ENCODE measurements at places on chromosomes 1 and 21.

DNA sequence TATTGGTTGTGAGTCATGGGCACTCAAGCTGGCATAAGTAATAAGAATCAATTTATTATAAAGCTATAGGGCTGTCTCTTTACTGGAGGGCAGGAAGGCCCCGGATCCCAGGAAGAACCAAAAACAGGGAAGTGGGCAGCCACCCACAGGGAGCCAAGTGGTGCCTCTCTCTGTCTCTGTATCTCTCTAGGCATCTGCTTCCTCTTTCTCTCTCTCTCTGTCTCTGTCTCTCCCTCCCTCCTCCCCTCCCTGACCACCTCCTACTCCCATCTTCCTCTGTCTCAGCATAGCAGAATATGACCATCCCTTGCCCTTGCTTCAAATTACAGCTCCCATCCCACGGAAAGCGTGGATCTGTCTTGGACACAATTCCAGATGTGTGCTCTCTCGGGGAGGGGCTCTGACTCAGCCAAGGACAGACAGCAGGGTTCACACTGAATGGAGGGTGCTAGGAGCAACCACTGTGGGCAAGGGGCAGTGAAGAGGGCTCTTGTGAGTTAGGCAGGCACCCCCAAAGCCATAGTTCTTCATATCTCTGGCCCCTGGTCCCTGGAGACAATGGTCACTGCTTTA is 80.4 kb upstream of the LPGAT1 start:
- no peak for DNase-seq

DNA sequence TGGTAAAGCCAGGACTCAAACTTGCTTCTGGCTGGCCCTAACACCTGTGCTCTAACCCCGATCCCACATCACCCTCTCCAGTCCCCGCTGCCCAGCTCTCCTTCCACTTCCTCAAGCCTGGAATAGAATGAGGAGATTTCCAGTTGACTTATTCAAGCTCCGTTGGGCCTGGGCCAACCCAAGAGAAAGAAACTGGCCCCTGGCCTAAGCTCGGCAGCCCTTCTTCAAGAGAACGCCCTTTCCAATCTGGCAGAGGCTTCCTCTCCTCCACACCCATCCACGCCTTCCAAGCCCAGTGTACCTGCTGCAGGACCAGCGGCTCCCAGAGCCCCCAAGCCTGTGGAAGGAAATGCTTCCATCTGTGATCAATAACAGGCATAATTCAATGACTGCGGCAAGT is 51.9 kb downstream of the LRRN2 start:
- DNase-seq, result no peak

DNA sequence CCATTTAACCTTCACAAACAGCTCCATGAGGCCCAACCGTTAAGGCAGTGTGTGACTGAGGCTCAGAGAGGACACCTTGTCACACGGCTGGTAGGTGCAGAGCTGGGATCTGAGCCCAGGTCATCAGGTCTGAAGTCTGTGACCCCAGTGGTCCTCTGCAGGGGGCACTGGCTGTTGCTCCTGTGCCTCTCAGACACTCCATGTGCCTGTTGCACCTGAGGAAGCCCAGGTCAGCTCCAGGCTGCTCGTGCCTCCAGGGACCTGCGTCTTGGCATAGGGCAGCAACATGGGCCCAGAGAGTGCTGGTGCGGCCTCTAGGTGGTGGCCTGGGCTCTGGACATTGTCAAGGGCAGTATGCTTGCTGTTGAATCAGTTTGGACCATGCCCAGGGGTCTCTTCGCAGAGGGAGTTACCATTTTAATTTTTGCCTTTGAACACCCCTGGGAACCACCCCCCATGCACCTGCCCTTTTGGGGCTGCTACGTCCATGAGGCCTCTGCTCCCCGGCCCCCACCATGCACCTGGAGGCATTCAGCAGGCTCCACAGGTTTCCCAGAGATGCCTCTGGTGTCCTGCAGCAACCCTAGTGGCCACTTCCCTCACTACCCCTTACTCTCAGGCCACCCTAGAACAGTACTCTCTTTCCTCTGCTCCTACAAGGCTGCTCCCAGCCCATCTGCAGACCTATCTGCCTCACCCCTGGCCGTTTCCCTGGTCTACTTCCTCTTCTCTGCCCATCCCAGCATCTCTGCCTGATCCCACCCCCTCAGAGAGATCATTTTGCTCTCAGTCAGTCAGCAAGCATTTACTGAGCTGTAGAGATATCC is 25.2 kb upstream of the EPS8L3 start:
- no peak for DNase-seq

DNA sequence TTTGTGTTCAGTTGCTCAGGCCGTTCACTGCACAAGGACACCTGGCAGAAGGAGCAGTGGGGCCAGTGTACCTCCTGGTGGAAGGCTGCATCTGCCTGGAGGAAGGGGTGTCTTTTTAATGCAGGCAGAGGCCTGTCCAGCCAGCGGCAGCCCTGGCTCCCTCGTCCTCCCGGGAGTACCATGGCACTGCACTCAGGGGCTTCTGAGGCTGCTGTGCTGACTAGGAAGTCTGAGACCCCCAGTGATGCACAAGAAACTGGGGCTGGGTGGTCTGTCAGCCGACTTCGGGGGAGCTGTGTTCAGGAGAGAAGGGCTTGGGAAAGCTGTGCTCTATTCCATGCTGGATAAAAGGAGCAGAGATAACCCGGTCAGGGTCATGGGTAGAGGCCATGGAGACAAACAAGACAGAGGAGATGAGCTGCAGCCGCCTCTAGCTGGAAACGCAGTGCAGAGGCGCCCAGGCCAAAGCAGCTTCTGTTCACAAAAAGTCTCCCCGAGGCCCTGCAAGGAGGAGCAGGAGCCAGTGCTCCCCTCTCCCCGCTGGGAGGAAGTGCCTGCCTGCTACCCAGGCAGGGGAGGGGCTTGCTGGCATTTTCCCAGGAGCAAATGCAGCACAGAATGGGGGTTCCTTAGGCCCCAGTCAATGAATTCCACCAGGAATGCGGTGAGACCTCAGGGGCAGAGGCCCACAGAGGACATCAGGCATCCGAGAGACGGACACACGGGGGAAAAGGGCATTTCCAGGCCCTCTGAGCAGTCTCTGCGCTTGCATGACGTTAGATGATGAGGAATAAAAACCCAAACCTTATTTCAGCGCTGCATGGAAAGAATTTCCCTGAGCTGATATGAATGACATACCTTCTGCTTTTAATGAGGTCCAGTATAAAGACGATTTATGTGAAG is 17.2 kb upstream of the C2CD2 start:
- no peak for DNase-seq

DNA sequence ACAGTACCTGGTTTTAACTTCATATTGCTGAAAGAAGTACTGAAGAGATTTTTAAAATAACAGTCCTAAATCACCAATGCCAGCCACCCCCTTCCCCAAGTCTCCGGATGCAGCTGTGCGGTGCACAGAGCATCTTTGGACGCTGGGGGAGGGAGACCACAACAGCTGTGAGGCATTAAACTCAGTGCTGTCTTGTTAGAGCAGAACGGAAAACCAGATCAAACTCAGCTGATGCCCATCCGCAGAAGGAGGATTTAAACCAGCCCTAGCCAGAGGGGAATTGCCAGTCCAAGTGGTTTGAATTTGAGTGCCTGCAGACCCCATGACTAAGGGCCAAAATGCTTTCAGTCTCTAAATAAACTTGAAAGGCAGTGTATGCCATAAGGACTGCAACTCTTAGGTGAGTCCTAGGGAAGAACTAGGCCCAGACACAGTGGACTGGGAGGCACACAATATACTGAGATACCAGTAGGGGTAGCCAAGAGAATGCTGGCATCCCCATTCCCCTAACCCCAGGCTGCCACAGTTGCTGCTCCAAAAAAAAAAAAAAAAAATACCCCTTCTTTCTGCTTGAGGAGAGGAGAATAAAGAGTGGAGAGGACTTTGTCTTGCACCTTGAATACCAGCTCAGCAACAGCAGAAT is 576.2 kb downstream of the NEGR1 start:
- DNase-seq, result no peak

DNA sequence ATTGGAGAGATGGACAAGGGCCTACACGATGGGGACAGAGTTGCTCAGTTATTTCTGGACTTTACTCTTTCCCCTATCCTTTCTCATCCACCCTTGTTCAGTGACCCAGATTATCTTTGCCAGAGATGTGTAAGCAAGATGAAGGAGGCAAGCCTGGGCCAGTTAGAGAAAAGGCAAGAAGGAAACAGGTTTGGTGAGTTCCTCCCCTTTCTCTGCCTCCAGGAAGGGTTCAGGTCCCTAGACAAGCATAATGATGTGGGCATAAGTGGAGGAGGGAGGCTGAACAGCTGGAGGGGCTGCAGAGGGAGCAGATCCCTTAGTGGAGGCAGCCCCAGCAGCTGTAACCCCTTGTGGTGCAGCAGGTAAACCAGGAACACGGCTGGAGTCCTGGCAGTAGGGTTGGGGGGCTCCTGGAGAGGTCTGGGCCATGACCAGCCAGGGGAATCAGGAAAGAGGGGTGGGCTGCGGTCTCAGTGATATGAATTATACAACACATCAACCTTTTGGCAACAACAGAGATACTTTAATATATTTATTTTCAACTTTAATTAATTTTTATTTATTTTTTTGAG is 9.2 kb upstream of the CDC42 start:
- DNase-seq, result peak; percentile 55

DNA sequence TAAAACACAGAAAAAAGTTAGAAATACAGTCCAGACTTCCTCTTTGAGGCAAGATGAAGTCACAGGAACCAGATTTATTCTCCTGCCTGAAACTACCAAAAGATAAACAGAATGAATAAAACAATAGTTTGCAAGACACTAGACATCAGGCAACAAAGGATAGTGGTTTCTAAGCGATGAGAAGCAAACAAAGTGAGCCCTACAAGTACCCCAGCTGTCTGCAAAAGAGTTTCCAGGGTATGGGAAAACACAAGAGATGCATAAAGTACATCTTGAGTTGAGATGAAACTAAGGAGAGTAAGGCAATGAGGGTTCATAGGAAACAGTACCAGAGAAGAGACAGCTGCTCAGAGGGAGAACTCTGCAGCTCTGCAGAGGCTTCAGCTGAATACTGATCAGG is 83.3 kb upstream of the COL24A1 start:
- DNase-seq, result no peak

DNA sequence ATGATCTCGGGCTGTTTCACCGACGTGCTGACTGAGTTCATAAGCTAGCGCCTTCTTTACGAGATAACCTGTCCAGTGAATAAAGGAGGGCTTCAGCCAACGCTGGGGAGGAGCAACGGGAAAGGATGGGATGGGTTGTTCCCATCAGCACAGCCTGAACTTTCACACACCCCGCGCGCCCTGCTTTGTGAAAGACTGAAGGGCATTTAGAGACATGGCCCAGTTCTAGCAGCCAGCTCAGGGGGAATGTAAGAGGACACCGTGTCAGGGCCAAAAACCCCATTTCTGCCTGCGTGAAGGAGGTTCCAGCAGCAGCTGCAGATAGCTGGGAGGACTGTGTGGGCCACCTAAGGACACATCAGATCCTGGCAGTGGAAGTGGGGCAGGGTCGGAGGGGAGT is 255.1 kb upstream of the RAB4A start:
- DNase-seq, result no peak

GRCh38 chr1:117555806-117556205 is 50.0 kb upstream of the TENT5C start:
- DNase-seq, result no peak

GRCh38 chr1:59477286-59477685 is 180.4 kb downstream of the FGGY start:
- DNase-seq, result peak; percentile 69

GRCh38 chr1:59005491-59006288 is 221.8 kb upstream of the JUN start:
- DNase-seq, result no peak

All from RWPE1 (cell line).